Epithelial cell of esophagus (primary cell): ENCODE measurements at places on chromosomes 12 and 14.
A peak's percentile ranks its signal among the peaks of the same experiment; 100 is the strongest.

- peak; percentile 65 for DNase-seq
Measured at GRCh38 chr12:38279756-38280155, 36.8 kb upstream of the ALG10B start.

DNA sequence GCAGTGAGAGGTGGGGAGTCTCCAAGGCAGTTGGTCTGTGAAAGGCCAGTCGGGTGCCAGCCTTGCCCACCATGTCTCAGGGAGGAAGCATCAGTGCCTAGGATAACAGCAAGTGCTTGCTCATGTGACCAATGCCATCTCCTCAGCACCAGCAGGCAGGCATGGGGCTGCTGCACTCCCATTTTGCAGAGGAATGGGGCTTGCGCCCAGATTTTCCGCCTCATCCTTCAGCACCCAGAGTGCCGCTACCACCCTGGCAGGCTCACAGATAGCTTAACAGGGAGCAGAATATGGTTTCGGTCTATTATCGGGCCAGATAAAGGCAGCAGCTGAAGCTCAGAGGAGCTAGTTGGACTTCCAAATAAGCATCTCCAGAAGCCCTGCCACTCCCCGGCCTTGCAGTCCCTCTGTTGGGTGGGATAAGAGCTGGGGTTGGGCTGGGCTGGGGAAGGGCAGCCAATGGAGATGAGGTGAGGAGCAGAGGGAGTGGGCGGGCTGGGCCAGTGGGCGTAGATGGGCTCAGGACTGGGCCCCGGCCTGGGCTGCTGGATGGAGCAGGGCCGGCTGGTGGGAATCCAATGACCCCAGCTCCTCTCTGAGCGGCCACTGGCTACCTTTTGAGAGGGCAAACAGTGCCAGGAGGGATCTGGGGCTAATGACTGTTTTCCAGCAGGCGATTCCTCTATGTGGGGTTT, 8.4 kb upstream of the KRT80 start:
- DNase-seq = no peak

GRCh38 chr12:120352117-120352516, 16.8 kb downstream of the MSI1 start:
- DNase-seq = peak; percentile 62

DNA sequence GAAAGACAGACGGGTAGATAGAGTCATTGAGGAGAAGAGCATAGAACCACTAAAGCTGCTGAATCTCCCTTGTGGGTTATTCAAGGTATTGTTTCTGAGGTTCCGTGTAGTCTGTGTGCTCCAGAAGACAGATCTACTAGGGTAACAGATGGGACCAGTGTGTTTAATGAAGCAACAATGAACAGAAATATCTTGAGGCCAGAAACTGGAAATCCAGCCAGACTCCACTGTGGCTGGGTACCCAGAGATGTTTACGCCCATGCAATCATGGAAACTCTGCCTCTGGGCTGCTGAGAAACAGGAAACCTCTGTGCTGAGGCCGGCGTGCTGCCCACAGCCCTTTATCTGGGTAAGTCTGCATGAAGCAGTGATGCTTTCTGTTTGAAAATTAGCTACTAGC, 8.3 kb downstream of the PROX2 start:
- no peak for DNase-seq

DNA sequence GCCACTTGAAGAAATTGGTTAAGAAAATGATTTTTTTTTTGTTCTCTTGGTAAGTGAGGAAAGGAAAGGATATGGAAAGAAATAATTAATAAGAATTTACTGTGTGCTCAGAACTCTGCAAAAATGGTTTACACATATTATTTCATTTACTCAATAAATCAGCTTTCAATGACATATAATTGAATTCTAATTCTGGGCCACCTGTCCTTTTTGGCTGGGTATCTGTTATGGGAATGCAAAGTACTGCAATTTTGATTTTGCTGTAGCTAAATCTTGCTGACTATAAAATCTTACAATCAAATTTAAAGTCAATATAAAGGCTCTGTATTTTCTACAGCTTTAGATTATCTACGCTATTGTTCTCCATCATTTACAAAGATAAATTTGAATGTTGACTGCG, 147.1 kb downstream of the GRIP1 start:
- DNase-seq = no peak

DNA sequence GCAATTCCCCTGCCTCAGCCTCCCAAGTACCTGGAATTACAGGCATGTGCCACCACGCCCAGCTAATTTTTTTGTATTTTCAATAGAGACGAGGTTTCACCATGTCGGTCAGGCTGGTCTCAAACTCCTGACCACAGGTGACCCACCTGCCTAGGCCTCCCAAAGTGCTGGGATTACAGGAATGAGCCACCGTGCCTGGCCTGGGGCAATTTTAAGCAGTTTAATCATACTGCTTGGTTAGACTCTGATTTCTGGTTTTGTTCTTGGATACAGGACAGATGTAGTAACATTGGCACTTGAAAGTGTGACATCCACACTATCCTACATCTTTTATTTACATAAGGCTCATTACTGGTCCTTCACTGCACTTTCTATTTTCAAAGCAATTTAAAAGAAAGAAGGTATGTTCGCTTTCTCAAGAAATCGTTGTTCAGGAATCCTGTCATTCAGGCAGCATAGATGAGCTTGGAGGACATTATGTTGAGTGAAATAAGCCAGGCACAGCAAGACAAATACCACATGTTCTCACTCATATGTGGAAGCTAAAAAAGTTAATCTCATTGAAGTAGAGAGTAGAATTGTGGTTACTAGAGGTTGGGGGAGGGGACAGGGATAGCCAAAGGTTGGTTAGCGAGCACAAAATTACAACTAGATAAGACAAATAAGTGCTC, 4.0 kb upstream of the NUAK1 start:
- DNase-seq = no peak

DNA sequence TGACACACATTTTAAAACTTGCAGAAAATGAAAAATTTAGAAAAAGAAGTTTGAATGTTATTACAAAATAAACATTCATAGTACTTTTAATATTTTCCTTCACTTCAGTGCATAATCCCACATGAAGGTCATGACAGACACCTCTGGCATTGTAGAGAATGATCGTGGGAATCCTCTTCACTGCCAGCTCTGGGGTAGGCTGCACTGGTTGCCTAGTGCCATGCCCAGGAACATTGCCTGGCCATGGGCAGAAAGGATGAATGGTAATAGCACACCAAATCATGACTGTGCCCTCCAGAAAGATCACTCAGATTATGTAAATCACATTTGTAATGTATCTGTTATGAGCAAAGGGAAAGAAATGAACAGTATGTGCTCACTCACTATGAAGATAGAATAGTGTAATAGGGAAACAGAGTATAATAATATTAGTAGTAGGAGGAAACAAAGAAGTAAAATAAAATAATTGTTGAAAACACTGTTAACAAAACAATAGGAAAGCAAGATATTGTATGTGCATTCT, 161.6 kb downstream of the PLCZ1 start:
- peak; percentile 66 for DNase-seq

DNA sequence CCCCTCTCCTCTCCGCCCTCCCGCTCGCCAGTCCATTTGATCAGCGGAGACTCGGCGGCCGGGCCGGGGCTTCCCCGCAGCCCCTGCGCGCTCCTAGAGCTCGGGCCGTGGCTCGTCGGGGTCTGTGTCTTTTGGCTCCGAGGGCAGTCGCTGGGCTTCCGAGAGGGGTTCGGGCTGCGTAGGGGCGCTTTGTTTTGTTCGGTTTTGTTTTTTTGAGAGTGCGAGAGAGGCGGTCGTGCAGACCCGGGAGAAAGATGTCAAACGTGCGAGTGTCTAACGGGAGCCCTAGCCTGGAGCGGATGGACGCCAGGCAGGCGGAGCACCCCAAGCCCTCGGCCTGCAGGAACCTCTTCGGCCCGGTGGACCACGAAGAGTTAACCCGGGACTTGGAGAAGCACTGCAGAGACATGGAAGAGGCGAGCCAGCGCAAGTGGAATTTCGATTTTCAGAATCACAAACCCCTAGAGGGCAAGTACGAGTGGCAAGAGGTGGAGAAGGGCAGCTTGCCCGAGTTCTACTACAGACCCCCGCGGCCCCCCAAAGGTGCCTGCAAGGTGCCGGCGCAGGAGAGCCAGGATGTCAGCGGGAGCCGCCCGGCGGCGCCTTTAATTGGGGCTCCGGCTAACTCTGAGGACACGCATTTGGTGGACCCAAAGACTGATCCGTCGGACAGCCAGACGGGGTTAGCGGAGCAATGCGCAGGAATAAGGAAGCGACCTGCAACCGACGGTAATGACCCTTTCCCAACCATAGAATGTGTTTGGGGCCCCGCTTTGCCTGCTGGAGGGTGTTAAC, 615 bp downstream of the CDKN1B start:
- no peak for DNase-seq

DNA sequence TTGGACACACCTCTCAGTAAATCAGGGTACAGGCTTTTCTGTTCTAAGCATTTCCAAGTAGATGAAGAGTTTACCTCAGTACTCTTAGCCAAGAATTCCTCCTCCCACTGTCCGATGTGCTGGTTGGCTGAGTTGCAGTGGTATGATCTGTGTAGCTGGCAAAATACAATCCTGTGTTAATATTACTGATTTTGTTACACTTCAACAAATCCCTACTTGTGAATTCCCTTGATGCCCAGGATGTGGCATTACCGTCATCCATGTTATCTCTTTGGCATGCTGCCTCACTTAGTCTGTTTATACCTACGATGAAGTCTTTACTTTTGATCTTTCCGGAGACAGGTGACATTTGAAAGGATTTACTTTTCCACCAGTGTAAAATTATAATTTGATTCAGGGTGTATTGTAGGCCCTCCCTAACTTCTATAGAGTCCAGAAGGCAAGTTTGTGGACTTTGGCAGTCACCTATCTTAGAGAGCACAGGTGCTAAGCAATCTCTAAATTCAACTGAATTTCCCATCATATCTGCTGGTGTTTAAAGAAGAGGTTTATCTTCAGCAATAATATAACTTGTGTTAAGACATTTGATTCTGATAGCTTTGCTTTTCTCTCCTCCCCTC, 10.1 kb downstream of the CCDC196 start:
- DNase-seq = peak; percentile 20

DNA sequence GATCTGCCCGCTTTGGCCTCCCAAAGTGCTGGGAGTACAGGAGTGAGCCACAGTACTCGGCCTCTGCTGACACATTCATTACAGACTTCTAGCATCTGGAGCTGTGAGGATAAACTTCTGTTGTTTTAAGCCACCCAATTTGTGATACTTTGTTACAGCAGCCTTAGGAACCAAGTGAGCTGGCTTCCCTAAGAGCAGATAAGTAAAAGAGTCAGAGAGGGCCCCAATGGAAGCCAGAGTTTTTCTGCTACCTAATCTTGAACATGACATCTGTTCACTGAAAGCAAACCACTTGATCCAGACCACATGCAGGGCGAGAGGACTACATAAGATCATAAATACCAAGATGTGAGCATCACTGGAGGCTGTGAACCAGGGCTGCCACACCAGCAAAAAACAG, 3.7 kb upstream of the MAPKAPK5 start:
- no peak for DNase-seq

- no peak for DNase-seq
Measured at GRCh38 chr12:121202407-121203355, 7.2 kb upstream of the P2RX4 start.

- DNase-seq = no peak
Measured at GRCh38 chr12:53712059-53712643, 15.1 kb downstream of the CALCOCO1 start.

DNA sequence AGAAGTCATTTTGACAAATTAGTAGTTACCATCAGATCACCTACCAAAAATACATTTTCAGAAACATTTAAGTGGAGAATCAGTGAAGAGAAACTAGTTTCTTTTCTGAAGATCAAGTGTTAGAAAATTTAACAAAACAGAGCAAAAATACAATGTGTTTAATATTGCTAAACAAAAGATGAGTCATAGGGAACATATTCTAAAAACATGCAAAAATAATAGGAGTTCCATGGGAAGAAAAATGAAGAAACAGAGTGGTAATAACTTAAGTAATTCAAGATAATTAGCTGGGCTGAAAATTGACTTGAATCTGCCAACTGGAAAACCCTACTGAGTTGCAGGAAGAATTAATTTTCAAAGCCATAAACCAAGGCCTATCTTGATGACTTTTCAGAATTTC, 111.5 kb upstream of the KITLG start:
- DNase-seq = no peak

DNA sequence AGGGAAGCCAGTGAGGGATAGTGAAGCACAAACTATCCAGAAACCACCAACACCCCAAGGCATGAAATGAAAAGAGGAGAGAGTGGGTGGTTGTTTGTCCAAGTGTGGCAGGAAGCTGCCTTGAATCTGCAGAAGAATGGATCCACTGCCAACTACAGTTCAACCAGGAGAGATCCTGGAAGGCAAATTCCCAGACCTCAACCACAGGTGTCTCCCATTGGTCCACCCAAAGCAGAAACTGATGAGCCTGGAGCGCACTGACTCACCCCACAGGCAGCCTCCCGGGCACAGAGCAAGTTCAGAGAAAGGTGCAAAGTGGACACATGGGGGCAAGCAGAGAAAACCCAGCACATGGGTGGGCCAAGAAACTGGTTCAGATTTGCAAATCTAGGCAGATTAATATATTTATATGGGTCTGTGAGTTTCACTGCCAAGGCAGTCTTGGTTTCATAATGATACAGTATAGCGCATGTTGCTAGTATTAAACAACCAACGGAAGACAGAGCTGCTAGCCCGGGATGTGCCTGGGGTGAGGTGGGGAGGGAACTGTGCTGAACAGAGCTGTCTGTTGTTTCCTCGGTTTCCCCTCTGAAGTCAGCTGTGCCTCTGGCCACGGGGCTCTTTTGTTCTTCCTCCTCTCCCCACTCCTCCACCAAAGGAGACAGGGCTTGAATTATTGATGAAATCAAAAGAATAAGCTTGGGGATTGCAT, 416.2 kb upstream of the CCDC196 start:
- peak; percentile 31 for DNase-seq

GRCh38 chr14:88804035-88804434, 11.3 kb upstream of the EML5 start:
- DNase-seq = peak; percentile 9

- no peak for DNase-seq
Measured at GRCh38 chr12:80441921-80442320, 2.1 kb upstream of the PTPRQ start.

DNA sequence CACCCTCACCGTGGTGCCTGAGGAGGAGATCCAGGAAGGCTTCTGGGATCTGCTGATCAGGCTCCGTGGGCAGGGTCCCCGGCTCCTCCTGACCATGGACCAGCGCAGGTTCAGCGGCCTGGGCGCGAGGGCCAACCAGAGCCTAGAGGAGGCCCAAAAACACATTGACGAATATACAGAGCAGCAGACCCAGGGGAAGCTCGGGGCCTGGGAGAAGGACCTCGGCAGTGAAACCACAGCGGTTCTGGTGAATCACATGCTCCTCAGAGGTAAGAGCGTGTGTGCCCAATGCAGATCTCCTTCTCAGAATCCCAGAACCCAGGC, 29.4 kb downstream of the SERPINA3 start:
- DNase-seq = no peak
